ENCODE measurements at places on chromosomes 12 and 14.

DNA sequence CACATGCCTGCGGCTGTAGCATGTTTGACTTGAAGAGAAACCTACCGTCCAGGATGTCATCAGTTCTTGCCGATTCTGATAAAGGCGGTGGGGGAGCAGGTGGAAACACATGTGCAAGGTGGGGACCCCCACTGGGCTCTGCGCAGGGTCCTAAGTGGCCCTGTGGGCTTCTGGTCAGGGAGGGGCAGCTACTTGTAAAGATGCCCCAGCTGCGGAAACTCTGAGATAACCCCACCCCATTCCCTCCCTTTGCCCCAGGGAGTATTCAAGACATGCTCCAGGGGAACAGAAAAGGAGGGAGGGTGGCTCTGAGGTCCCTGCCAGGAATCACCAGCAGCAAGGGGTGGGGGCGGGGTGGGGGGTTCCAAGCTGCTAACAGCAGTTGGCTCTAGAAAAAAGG is 67.6 kb downstream of the PIWIL1 start:
- DNase-seq, result no peak

GRCh38 chr12:67434671-67435370 is 165.7 kb downstream of the CAND1 start:
- peak; percentile 17 for DNase-seq

DNA sequence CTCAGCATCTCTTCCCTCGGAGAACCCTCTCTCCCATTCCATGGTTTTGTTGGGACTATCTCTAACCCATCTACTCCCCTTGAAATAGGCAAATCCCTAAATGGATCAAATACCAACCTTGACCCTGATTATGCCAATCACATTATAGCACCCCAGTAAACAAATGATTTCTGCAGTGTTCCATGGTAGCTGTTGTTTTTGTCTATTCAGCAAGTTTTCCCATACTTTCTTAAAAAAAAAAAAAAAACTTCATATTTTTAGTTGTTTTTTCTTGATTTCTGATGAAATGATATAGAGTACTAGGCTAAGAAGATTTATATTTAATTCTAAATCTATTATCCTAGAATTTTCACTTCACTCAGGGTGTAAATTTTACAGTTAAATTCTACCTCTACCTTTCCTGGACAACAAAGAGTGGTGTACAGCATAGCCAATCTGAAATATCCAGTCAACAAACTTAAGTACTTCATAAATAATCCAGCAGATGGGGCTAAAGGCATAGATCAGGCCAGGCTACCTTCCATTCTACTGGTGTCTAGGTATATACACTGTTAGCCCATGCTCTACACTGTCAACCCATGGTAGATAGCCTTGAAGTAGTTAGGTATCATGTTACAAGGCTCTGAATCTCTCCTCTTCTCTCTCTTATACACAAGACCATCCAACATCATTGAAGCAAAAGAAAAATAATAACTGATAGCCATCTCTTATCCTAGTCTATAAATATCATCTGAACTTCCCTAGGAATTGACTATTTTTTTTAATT is 82.2 kb downstream of the PLEKHG7 start:
- DNase-seq, result peak; percentile 68

GRCh38 chr12:29132316-29132715 is 16.8 kb upstream of the FAR2 start:
- no peak for DNase-seq

GRCh38 chr12:62252576-62252975 is 7.6 kb upstream of the USP15 start:
- DNase-seq, result no peak

GRCh38 chr12:79407671-79408622 is 282.8 kb downstream of the PAWR start:
- peak; percentile 35 for DNase-seq

DNA sequence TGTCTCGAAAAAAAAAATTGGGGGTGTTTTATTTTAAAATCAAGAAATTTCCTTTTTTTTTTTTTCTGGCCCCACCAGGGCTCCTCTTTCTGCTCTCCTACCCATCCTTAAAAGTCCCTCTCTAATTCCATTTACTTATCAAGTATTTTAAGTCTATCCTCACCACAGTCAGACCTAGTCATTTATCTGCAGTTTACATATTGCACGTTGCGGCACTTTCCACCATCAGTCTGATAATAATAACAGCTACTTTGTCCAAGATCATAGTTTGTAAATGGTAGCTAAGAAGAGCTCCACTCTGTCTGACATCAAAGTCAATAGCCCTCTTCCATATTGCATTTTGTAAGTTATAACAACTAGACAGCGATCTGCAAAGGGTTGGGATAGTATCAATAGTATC is 23.6 kb upstream of the CAND1 start:
- no peak for DNase-seq

DNA sequence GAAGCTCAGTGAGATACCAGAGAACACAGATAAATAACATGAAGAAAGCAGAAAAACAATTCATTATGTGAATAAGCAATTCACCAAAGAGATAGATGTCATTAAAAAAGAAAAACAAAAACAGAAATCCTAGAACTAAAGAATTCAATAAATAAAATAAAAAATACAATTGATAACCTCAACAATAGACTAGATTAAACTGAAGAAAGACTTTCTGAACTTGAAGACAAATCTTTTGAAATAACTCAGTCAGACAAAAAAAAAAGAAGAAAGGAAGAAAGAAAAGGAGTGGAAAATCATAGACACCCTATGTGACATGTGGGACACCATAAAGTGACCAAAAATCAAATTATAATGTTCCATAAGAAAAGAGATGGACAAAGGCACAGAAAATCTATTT is 14.0 kb upstream of the SLC38A1 start:
- DNase-seq, result no peak

DNA sequence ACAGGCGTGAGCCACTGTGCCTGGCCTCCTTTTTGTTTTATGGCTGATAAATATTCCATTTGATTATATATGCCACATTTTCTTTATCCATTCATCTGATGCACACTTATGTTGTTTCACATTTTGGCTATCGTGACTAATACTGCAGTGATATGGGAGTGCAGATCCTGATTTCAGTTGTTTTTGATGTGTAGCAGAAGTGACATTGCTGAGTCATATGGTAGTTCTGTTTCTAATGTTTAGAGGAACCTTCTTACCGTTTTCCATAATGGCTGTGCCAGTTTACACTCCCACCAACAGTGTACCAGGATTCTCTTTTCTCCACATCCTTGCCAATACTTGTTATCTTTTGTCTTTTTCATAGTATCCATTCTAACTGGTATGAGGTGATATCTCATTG is 235.9 kb downstream of the ERC1 start:
- DNase-seq, result no peak

DNA sequence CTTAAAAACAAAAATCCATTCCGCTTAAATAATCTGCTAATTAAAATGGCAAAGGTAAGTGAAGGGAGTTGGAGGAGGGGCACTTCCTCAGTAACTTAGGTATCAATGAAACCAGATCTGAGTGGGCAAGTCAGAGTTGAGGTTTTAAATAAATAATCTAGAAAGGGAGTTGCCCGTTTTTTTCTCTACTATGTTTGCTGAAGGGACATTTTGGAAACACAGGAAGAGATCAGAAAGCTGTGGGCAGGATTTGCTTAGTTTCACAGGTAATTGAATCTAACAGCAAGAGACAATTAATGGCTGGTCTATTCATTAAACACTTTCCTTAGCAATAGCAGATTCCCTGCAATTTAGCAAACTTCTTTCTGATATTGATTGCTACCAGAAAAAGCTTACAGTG is 186.0 kb upstream of the ABCD2 start:
- DNase-seq, result no peak

DNA sequence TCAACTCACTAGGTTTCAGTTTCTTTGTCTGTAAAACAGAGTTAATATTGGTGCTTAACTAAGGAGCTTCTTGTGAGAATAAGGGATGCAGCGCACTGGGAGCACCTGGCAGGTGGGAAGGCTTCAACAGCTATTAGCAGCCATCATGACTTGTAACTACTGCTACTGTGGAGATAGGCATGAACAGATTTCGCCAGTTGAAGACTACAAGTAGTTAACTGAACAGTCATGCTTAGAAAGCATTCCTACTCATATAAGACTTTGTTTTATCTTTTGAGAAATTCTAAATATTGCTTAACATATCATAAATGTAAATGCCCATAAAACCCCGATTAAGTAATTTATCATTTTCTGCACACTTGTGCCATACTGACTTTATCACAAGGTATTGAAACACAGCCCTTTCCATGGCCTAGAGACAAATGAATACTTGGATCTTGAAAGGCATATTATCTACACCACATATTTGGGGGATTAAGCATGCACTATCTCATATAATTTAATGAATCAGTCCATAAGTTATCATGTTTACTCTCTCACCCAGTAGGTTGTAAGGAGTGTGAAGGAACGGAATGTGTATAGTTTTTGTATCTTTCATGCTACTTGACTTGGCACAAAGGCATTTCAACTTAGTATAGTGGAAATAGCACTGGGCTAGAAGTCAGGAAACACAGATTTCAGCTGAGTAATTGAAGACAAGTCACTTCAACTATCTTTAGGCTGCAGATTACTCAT is 16.1 kb downstream of the NTN4 start:
- no peak for DNase-seq

GRCh38 chr14:73783107-73783727 is 68.4 kb upstream of the PTGR2 start:
- no peak for DNase-seq

GRCh38 chr12:127656266-127656665 is 610.7 kb upstream of the TMEM132C start:
- DNase-seq, result no peak

DNA sequence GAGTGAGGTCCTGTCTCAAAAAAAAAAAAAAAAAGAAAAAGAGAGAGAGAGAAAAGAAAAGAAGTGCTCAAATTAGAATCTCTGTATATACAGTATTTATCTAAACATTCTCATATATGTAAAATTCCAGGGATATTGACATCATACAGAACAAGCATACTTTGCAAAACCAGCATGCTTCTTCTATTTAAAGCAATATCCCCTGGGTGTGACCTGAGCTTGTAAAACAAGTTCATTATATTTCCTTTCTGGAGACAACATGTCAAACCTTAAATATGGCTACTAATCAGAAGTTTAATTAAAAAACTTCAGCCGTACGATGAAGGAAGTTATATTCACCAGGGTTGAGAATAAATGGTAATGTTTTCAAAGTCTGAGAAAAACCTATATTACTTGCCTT is 175.8 kb upstream of the HMGA2 start:
- no peak for DNase-seq

DNA sequence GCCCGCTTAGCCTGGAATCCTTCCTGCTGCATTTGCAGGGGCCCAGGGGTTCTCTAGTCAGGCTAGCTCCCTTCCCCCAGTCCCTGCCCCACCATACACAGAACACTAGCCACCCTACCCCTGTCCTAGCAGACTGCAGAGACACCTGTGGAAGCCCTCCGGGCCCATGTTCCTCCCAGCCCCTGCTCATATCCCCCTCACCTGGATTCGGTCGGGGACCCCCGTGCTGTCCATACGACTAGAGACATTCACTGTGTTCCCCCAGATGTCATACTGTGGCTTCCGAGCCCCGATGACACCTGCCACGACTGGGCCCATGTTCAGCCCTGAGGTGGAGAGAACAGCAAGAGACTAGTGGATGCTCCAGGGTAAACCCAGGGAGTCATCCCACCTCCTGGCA is 20.2 kb downstream of the ADCY6 start:
- no peak for DNase-seq

- no peak for DNase-seq
Observed at GRCh38 chr12:132588821-132589669, 21.3 kb downstream of the LRCOL1 start.

- peak; percentile 68 for DNase-seq
Observed at GRCh38 chr12:57754411-57755193, at the start of gene MARCHF9. MARCHF9 (plus strand) TSS chr12:57755103; CDS start chr12:57755529, 426 bp downstream.

GRCh38 chr12:26029736-26030022 is 71.2 kb downstream of the RASSF8 start:
- no peak for DNase-seq

GRCh38 chr12:119258149-119258548 is 76.4 kb upstream of the CCDC60 start:
- DNase-seq, result no peak

- no peak for DNase-seq
Observed at GRCh38 chr12:9133216-9133916, 17.6 kb upstream of the A2M start.

- DNase-seq, result no peak
Observed at GRCh38 chr12:117486840-117487659, 125.6 kb upstream of the NOS1 start.

DNA sequence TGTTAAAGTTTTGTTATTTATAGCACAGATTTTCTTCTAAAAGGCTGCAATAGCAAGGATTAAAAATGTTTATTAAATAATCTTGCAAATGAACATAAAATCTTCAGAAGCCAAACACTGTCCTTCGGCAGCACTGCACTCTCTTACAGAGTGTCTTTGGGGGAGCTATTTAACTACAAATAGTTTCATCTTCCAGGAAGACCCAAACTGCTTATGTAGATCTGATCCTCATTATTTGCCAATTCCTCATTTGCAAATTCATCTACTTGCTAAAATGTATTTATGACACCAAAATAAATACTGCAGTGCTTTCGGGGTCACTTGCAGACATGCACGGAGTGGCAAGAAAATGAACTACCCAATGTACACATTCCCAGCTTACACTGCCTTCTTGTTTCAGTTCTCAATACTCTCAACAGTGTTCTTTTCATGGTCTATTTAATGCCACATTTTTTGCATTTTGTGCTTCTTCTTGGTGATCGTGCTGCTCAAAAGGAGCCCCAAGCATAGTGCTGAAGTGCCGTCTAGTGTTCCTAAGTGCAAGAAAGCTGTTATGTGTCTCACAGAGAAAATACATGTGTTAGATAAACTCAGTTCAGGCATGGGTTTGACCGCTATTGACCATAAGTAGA is 128.1 kb downstream of the PRKD1 start:
- peak; percentile 55 for DNase-seq

DNA sequence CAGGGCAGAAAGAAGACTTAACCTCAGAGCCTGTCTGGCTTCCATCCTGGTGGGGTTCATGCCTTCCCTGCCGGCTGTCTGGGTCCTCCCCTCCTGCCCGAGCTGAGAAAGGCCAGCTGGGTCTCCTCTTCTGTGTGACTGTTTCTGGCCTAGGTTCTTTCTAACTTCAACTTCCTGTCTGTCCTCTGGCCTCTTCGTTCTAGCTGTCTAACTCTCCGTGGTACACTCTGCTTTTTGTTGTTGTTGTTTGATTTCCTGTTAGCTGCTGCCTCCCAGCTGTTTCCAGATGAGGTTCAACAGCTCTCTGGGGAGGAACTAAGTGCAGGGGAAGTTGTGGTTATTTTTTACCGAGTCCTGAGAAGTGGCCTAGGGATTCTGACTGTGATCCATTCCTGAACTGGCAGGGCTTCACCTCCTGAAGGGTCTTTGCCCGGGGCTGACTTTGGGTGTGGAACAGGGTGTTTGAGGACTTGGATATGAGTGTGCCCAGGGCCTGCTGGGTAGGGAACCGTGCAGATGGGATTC is 3.2 kb downstream of the MLXIP start:
- peak; percentile 68 for DNase-seq

DNA sequence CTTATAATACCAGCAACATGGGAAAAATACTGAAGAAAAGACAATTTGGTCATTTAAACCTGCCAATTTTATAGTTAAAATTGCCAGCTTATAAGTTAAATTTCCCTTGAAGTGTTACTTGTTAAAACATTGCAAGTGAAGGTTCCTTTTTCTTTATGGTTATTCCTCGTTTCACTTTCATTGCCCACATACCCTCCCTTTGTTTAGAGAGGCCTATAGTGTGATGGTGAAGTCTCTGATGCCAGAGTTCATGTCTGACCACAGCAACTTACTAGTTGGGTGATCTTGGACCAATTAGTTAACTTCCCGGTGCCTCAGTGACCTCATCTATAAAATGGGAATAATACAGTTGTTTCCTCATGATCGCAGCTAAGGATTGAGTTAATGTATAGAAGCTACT is 173.5 kb downstream of the ANO6 start:
- DNase-seq, result no peak
